ENCODE measurements at places on chromosomes 3 and 15. TPM values are rescaled to one million over a fixed set of nuclear protein-coding genes. Genes with fewer than 3 reads are reported as not detected.

NGLY1 gene
- total RNA-seq = 15.9 TPM

SSUH2 gene
- 0.65 TPM for total RNA-seq

SORD gene
- total RNA-seq = 32.2 TPM

SMARCC1 gene
- total RNA-seq = 30.5 TPM

AADAC gene
- 18.8 TPM for total RNA-seq

HDC gene
- not detected for total RNA-seq

HIGD2B gene
- not detected for total RNA-seq

ERICH6 gene
- not detected for total RNA-seq

MESP2 gene
- 0.62 TPM for total RNA-seq

SEMA6D gene
- total RNA-seq = not detected

TM6SF1 gene
- not detected for total RNA-seq

POTEB3 gene
- not detected for total RNA-seq

GABRR3 gene
- total RNA-seq = not detected

NAALADL2 gene
- not detected for total RNA-seq

SLC41A3 gene
- 23.4 TPM for total RNA-seq

VIPR1 gene
- total RNA-seq = 0.90 TPM

NKIRAS1 gene
- 8.0 TPM for total RNA-seq

ABI3BP gene
- 2.2 TPM for total RNA-seq

LRRIQ4 gene
- not detected for total RNA-seq

RUBCN gene
- total RNA-seq = 7.9 TPM

ACVR2B gene
- total RNA-seq = 3.0 TPM

SPSB4 gene
- total RNA-seq = 0.20 TPM

RETNLB gene
- total RNA-seq = not detected

PEAK1 gene
- 7.7 TPM for total RNA-seq

FAM107A gene
- total RNA-seq = not detected

OR5K4 gene
- total RNA-seq = not detected

WDR48 gene
- 24.0 TPM for total RNA-seq

LRRC31 gene
- not detected for total RNA-seq

DYNLT2B gene
- total RNA-seq = 29.0 TPM

EFCAB12 gene
- 0.82 TPM for total RNA-seq

ACKR2 gene
- not detected for total RNA-seq

SCAMP5 gene
- 11.2 TPM for total RNA-seq

TTLL13 gene
- 0.61 TPM for total RNA-seq

PP2D1 gene
- not detected for total RNA-seq

RARRES1 gene
- 9.2 TPM for total RNA-seq

MUC20 gene
- 0.51 TPM for total RNA-seq

SLC9C1 gene
- total RNA-seq = not detected

TMIE gene
- 0.13 TPM for total RNA-seq

LYZL4 gene
- total RNA-seq = not detected

CILP gene
- 0.04 TPM for total RNA-seq

IQGAP1 gene
- 117 TPM for total RNA-seq

IL17RE gene
- total RNA-seq = 0.88 TPM

MORC1 gene
- not detected for total RNA-seq

DNAJC19 gene
- total RNA-seq = 24.9 TPM

SLC22A13 gene
- total RNA-seq = not detected

SLC4A7 gene
- total RNA-seq = 20.7 TPM

TTC14 gene
- 15.1 TPM for total RNA-seq
